GM12878 (cell line): ENCODE measurements at places on chromosomes 12 and 14. TPM values are rescaled to one million over a fixed set of nuclear protein-coding genes. Genes with fewer than 3 reads are reported as not detected.

ANKS1B gene
- total RNA-seq, result not detected in 2 replicates

CCDC63 gene
- total RNA-seq, result not detected in 2 replicates

IGFBP6 gene
- 0.64 and 0.87 TPM in 2 replicates for total RNA-seq

CCDC197 gene
- not detected in 2 replicates for total RNA-seq

DNA sequence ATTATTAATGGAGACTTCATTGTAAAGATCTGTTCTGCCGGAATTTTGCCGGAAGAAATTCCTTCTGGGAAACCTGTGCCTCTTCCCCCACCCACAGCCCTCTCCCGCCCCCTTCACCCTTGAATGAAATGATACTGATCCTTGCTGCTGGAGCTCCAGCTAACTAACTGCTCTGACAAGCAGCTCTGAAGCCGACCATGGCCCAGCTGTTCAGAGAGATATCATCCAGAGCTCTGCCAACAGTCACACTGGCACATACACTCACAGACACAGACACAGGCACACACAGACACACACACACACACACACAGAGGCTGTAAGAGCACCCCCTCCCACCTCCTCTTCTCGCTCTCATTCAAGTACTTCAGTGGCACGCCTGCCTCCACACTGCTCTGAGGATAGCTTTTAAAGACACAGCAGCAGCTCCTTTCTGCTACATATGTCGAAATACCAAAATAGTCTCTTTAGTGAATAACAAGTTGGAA lies 88.6 kb downstream of the R3HDM2 start:
- no peak for DNase-seq

GRCh38 chr12:121575051-121575450 lies 5.8 kb downstream of the KDM2B start:
- no peak for DNase-seq

- DNase-seq, result no peak
These were observed 13.6 kb downstream of the PLEKHG3 start for GRCh38 chr14:64717870-64718269.

GRCh38 chr14:70897464-70897863 lies 9.8 kb upstream of the PCNX1 start:
- no peak for DNase-seq

GRCh38 chr14:90518941-90519256 lies 122.1 kb downstream of the CALM1 start:
- DNase-seq, result no peak

- DNase-seq, result no peak
These were observed 161.9 kb upstream of the WSCD2 start for GRCh38 chr12:107967170-107967569.

- peak; percentile 23 for DNase-seq
These were observed 127.3 kb upstream of the SLC38A2 start for GRCh38 chr12:46499901-46500300.
